Kidney (tissue), 22 donors: ENCODE measurements at places on chromosomes 1 and 21. TPM values are rescaled to one million over a fixed set of nuclear protein-coding genes. Genes with fewer than 3 reads are reported as not detected.
A peak's percentile ranks its signal among the peaks of the same experiment; 100 is the strongest.

DNA sequence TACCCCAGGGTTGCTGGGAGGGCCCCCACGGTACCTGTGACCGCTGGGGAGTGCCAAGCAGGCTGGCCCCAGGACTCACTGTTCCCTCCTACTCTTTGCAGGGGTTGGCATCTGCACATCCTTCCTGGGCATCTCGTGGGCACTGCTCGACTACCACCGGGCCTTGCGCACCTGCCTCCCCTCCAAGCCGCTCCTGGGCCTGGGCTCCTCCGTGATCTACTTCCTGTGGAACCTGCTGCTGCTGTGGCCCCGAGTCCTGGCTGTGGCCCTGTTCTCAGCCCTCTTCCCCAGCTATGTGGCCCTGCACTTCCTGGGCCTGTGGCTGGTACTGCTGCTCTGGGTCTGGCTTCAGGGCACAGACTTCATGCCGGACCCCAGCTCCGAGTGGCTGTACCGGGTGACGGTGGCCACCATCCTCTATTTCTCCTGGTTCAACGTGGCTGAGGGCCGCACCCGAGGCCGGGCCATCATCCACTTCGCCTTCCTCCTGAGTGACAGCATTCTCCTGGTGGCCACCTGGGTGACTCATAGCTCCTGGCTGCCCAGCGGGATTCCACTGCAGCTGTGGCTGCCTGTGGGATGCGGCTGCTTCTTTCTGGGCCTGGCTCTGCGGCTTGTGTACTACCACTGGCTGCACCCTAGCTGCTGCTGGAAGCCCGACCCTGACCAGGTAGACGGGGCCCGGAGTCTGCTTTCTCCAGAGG, 6.8 kb downstream of the XKR8 start:
- DNase-seq, result peak; percentile 66

RPRD2 gene
- polyA plus RNA-seq, result 9.1 TPM

DNA sequence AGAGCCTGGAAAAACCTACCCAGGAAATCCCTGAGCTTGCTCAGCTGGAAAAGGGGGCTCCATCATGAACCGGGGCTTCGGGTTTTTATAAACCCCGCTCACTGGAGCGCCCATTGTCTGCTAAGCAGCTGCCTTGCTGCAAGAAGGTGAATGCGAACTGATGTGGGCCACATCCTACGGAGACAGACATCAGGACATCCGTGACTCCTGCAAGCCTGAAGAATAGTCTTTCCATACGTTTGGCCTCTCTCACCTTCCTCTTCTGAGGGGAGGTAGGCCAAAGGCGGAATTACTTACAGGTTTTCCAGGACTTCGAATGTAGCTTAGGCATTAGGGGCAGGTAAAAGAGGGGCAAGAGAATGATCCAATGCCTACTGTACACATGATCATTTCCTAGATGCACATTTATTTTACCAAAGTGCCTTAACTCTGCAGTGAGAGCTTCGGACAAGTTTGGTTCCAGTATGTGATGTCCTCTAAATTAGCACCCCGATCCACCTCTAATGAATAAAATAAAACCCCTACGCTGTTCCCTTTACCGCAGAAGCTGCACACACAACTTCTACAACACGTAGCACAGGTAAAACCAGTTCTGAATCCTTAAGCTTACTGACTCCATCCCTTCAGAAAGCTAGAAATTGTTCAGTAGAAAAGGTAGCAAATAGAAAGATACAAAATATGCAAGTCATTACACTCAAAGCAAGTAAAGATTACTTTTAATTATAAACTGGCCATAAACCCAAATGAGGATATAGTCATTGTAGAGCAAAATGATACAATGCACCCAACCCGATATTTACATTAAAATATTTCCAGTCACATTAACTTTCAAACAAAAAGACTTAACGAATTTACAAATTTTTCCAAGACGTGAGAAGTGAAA, 866 bp upstream of the SORT1 start:
- no peak for DNase-seq

- DNase-seq, result no peak
Measured at GRCh38 chr1:199735660-199736059, 291.9 kb upstream of the NR5A2 start.

CRYAA gene
- 28.6 TPM for polyA plus RNA-seq

DNA sequence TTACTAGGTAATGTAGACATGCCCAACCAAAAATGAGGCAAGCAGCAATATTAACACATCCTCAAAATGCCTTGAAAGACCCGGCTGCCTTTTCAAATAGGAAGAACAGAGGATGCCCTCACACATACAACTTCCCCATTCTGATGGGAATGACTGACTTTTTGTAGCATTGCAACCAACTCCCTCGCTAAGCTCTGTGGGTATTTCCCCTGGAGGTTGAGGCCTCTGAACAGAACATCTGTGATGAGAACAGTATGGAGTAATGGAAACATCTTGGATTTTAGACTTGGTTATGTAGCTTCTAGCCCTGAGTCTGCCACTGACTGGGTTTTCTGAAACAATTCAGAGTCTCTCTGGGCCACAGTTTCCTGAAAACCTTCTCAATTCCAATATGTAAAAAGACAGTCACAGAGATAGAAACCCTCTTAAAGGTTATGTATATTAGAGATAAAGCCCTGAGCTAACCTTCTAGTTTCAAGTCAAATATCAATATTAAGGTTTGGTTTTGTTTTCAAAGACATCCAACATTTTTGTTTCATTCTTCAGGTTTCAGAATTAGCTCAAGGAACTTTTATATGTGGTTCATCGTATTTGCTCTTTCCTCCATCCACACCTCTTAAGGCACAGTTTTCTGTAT, 311.5 kb downstream of the SETD4 start:
- no peak for DNase-seq
